ENCODE measurements at places on chromosomes 5 and 9.

DNA sequence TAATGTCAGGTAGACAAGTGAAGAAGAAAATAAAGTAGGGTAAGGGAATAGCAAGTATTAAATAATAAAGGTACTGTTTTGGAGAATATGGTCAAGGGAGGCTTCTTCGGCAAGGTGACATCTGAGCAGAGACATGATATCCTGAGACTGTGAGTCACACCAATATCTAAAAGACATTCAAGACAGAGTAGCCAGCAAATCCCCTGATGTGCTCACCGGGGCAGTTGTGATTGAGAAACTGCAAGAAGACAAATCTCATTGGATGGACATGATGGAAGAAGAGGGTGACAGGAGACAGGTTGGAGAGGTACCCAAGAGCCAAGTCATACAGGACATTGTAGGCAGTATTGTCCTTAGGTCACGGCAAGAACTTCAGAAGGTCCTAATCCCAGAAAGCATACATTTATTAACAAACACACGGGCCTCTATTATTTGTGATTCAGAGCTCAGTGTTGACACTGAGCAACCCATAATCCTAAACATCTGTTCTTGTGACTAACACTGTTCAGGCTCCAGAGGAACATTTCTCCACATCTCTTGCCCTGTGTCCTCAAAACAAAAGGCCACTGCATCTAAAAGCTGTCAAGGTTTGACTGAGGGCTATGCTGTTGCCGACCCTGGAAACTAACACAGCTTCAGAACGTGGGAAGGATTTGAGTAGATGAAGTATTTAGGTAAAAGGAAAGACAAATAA is 258.7 kb upstream of the CLINT1 start:
- DNase-seq: no peak

DNA sequence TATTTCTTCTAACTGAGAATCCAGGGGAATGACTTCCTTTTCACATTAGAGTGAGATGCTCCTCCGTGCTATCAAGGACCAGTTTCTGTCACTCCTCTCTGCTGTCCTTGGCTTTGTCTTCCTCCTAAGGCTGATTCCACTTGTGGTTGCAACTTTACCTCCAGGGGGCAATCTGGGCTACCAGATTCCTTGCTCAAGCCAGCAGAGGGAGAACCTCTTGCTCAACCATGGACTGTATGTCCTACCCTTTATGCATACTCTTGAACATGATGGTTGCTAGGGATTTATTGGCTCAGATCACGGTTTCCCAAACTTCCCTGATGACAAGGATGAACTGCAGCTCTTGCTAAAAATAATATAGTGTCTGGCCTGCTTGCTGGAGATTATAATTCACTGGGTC is 24.0 kb downstream of the NNT start:
- DNase-seq: no peak

DNA sequence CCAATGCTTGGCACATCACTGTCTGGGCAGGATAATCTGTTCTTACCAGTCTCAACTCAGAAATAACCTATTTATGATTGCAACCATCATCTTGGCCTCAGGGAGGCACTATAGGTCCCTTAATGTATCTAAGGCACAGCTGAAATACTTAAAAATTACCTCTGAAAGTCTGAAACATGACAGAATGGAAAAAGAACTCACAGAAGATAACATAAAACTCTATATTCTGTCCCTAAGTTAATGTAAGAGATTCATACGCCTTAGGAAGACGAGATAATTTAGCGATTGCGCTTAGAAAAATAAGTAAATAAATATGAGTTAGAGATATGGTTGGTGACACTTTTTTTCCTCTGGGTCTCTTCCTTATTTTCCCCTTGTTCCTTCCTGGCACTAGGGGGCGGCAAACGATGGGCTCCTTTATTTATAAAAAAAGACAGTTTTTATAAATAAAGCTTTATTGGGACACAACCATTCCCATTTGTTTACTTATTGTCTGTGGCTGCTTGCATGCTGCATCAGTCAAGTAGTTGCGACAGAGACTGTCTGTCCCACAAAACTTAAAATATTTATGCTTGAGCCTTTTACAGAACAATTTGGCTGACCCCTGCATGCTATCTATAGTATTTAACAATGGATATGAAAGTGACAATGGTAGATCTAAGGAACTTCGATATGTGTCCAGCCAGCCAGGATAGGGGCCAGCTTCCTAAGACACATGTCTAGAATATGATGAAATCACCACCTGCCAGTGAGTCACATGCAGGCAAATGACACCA is 79.6 kb downstream of the PDE4D start:
- no peak for DNase-seq

- DNase-seq: no peak
Observed at GRCh38 chr5:95664204-95664786, 17.7 kb downstream of the RFESD start.

DNA sequence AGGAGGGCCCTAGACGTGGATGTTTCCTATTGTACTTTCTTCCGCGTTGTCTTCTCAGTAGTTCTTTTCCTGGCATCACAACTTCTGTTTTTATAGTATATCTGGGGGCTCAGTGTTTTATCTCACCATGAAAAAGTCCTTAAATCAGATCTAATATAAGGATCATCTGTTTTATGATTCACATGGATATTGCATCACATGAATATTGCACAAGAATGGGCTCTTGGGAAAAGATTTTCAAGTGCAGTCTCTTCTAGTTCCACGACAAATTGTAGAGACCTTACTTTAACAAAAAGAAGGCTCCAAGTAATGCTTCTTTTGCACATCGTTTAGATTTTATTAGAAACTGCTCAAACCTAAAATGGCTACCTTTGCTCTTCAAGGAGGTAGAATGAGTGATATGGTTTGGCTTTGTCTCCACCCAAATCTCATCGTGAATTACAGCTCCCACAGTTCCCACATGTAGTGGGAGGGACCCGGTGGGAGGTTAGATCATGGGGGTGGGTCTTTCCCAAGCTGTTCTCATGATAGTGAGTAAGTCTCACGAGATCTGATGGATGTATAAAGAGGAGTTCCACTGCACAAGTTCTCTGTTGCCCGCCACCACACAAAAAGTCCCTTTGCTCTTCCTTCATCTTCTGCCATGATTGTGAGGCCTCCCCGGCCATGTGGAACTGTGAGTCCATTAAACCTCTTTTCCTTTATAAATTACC is 53.7 kb upstream of the FAM120A start:
- no peak for DNase-seq

- no peak for DNase-seq
Observed at GRCh38 chr9:117649126-117649525, 55.1 kb upstream of the TLR4 start.

DNA sequence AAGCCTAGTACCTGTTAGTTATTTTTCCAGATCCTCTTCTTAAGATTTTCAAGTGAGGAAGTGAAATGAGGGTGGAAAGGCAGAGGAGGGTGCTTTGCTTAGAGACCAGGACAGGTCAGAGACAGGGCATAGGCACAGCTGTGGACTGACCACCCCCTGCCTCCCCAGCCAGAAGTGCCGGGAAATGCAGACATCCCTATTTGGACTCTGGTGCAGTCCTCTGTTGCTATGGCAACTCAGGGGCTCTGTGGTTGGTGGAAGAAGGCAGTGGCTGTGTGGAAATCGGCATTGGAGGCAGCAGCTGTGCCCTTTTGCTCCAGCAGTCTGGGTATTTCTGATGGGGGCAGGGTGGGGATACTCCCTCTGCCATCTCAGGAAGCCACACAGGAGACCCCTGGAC is 43.3 kb upstream of the NDFIP1 start:
- no peak for DNase-seq

DNA sequence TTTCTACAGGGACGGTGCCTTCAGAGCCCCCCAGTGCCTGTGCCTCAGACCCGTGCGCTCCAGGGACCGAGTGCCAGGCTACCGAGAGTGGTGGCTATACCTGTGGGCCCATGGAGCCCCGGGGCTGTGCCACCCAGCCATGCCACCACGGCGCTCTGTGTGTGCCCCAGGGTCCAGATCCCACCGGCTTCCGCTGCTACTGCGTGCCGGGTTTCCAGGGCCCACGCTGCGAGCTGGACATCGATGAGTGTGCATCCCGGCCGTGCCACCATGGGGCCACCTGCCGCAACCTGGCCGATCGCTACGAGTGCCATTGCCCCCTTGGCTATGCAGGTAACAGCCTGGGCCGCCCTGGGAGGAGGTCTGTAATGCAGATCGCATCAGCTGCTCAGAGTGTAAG is 6.9 kb downstream of the CRB2 start:
- DNase-seq: no peak

GRCh38 chr9:125883565-125884217 is 136.5 kb downstream of the PBX3 start:
- DNase-seq: no peak

DNA sequence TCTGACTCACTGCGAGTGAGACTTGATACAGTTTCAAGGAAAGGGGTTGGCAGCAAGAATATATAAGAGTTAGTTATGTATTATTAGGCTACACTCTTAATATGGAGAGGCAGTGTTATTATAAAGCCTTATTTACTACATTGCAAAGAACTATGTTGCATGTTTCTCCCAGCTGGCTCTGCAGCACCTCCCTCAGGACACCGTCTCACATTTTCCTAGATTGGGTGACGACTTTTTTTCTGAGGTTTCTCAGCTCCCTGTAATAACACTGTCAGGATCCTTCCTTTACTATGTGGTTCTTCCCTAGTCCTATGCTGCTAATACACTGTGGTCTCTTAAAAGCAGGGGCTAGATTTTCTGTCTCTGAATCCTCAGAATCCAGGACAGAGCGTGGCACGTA is 153.7 kb downstream of the INSYN2B start:
- DNase-seq: no peak

All from activated CD8-positive, alpha-beta memory T cell treated with anti-CD3 and anti-CD28 coated beads for 48 hours (primary cell).